ENCODE measurements at places on chromosomes 3 and 15.
A peak's percentile ranks its signal among the peaks of the same experiment; 100 is the strongest.

DNA sequence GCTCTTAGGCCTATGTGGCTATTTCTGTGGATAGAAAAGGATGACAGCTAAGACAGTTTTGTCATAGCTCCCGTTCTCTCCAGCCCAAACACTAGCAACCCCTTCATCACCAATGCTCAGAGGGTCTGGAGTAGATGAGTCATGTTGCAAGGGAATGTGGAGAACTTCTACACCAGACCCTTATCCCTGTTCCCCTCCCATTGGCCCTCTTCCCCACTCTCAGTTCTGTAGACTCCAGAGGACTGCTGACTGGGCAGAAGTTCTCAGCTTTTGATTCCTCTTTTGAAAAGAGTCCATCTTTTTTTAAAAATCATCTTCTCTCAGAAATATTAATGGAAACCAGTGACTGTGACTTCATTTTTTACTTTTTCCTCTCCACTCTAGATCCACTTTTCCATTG lies 2.4 kb upstream of the MYZAP start:
- no peak for DNase-seq

GRCh38 chr3:64111872-64112271 lies 88.6 kb upstream of the PSMD6 start:
- DNase-seq = no peak

- no peak for DNase-seq
Observed at GRCh38 chr3:188271226-188271914, 117.4 kb downstream of the LPP start.

DNA sequence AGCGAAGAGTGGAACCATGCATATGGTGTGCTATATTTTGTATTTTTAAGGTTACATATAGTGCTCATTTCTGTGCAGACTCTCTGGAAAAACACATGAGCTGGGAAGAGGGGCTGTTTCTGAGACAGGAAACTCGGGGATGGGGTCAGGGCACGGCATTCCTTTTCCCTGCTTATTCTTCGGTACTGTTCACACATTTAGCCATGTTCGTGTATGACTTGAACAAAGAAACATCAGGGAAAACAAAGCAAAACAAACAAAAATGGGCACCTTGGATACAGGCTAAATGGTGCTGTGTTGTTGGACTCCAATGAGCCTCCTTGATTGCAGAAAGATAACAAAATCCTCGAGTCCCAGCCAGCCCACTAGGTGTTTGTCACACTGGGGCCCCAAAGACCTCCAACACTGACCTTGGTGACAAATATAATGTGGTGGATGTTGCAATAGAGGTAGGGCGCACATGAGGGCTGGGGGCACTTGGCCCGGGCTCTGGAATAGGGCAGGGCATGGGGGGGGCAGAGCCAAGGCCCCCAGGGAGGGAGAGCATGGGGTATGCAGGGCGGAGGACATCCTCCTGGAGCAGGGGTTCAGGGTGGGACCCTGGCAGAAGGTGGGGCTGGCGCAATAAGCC lies 19.3 kb downstream of the DNASE1L3 start:
- no peak for DNase-seq

- DNase-seq = no peak
Observed at GRCh38 chr15:67190813-67191212, 63.6 kb downstream of the AAGAB start.

DNA sequence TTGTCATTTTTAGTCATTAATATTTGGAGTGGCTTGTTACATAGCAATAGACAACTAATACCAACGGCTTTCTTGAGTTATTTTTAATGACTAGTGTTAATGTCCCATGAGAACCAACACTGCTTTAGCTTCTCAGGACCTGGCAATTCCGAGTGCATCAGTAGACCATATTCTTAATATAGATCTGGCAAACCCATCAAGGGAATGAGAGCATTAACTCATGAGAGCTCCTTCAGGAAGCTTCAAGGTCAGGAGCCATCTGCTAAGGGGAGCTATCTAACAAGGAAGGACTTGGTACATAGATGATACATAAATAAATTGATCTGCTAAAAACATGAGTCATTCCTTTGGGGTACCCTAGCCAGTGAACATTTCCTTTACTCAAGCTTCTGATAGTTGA lies 122.6 kb upstream of the EPHA3 start:
- DNase-seq = no peak

GRCh38 chr3:24972491-24972890 lies 455.6 kb upstream of the RARB start:
- no peak for DNase-seq

GRCh38 chr15:28023422-28023821 lies 75.7 kb downstream of the OCA2 start:
- DNase-seq = no peak

DNA sequence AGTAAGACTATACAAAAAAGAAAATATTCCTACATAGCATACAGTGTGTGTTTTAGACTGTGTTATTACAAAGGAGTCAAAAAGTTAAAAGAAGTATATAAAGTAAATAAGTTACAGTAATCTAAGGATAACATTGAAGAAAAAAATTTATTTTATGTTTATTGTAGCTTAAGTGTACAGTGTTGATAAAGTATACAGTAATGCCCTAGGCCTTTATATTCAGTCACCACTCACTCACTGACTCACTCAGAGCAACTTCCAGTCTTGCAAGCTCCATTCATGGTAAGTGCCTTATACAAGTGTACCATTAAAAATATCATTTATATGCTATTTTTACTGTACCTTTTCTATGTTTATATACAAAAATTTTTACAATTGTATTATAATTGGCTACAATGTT lies 220.1 kb downstream of the BCHE start:
- no peak for DNase-seq

GRCh38 chr3:165903885-165904630 lies 66.8 kb upstream of the BCHE start:
- no peak for DNase-seq

GRCh38 chr15:53384417-53384816 lies 375.0 kb downstream of the WDR72 start:
- DNase-seq = no peak

DNA sequence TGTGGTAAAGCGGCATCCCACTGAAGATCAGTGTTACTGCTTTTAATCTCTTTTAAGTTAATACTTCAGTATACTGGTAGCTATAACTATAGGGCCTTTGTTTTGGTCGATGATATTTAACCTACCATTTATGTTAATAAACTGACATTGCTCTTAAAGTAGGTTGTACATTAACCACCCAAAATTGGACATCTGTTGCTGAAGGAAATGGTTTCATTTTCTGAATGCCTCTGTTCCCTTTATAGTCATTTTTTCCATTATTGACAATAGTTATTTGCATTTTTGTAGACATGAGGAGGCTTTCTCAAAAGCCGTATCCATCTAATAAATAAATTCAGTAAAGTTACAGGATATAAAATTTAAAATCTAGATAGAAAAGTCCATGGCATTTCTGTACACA lies 252.4 kb upstream of the UBE2E1 start:
- DNase-seq = no peak

DNA sequence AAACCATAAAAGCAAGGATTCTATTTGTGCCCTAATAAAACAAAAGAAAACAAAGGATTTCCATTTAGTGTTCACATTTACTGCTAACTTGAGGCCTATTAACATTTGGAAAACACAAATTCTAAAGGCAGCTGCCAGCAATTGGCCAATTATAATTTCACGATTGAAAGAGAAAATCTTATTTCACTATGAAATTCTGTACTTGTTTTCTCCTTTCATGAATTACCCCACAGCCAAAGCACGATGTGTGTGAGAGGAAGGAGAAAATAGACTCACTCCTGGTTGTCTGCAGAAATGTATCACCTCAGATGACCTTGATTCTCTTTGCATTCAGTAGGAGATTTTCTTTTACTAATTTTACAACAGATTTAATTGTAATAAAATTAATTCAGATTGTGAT lies 242.8 kb upstream of the GBE1 start:
- DNase-seq = no peak

GRCh38 chr3:160941885-160942494 lies 163.2 kb downstream of the B3GALNT1 start:
- DNase-seq = peak; percentile 85

DNA sequence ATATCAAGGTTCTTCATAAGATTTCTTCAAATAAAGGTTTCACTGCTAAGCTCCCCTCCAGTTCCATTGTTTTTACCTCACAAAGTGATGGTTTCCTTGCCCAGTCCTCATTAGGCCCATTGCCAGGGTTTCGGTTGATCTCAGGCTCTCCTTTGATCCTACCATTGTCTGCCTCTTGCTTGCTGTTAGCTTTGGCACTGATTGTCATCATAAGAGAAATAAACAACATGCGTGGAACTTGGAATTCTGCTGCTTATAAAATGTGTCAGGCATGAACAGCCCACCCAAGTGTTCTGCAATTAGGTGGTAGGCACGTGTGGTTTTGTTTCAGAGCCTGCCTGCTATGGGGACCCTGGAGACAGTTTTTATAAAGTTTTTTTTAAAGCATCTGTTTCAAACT lies 107.6 kb upstream of the BFSP2 start:
- DNase-seq = no peak

GRCh38 chr15:68574046-68574445 lies 4.7 kb upstream of the CORO2B start:
- no peak for DNase-seq

- no peak for DNase-seq
Observed at GRCh38 chr3:197015790-197016736, 13.6 kb downstream of the MELTF start.

GRCh38 chr3:172334671-172335207 lies 113.5 kb downstream of the GHSR start:
- DNase-seq = no peak

GRCh38 chr3:48617559-48617958 lies 4.0 kb downstream of the TMEM89 start:
- DNase-seq = no peak

GRCh38 chr3:23830869-23831484 lies 25.2 kb downstream of the UBE2E1 start:
- no peak for DNase-seq

DNA sequence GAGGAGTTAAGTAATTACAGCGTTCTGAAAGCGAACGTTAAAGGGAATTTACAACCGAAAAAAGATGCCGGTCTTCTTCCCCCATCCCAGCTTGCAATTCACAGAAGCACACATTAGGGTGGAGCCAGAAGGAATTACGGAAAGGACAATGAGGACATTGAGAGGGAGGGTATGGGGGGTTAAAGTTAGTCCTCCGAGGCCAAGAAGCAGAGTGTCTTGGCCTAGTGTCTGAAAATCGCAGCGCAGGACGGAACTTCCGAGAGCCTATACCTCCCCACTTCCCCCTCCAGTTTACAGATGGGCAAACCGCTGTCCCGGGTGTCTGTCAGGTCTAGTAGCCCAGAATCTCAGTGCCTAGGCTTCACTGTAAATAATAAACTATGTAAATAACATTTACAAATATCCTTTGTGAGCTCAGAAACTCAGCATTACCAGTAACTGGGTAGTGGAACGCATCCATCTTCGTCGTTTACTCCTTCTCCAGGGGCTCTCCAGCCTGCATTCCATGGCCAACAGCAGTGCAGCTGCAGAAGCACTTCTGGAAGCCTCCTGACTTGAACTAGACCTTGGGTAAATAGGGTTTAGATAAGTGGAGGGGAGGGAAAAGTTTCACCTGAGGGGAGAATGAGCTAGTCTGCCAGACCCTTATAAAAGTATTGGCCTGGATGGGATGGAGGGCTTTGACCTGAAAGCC lies 922 bp downstream of the ADPRH start:
- peak; percentile 43 for DNase-seq

DNA sequence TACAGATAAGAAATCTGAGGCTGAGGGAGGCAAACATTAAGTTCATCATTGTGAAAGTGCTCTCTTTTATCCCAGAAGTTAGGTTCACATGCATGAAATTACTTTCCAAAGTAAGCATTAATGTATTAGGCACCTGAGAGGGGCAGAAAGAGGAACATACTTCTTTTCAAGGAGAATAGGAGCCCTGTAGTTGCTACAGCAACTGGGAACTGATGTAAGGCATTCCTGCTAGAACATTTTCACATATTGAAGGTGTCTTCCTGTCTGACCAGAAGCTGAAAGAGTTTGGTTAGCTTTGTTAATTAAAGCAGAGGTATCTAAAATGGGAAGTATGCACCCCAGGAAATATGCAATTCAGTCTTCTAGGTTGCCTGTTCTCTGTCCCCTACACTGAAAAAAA lies 65.5 kb upstream of the ZBTB20 start:
- no peak for DNase-seq

DNA sequence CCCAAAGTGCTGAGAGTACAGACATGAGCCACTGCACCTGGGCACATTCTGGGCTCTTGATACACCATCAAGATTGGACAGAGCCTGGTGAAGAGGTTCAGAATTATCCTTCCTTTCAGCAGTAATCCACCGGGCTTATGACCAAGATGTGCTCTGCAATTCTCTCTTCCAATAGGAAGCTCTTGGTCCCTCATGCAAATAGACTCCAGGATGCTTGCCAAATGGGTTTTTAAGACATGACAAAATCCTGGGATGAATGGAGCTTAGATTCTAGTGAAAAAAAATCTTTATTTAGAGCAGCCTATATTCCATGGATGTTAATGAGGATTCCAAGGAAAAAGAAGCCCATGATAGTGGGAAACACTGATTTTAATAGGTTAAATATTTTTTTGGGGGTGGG lies 119.1 kb downstream of the SV2B start:
- no peak for DNase-seq

GRCh38 chr3:40398346-40398745 lies 11.4 kb downstream of the ENTPD3 start:
- DNase-seq = no peak

- DNase-seq = no peak
Observed at GRCh38 chr15:56959318-56959648, 40.8 kb downstream of the TCF12 start.
